Hematopoietic multipotent progenitor cell treated with erythropoietin and hydrocortisone succinate and interleukin-3 and kit ligand, for 8 days (in vitro differentiated cells): ENCODE measurements at places on chromosomes 12 and 14.

- no peak for DNase-seq
Observed at GRCh38 chr12:59657266-59657665, 61.4 kb downstream of the SLC16A7 start.

DNA sequence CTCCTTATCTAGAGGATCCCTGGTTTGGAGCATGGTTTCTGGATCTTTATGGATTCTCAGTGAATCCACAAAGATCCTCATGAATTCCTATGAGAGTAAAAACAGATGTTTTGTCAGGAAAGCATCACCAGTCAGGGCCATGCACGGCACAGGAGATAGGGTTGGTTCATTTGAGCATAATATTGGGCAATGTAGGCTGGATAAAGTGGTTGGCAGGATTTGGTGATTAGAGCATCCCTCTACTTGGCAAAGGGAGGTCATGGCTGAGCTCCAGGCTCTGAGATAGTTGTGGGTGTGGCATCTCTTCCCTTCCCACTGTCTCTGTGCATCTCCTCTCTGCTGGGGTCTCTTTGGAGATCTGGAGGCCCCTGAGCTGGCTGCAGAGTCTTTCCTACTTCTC lies 149.8 kb downstream of the DACT1 start:
- DNase-seq = no peak

- DNase-seq = peak; percentile 28
Observed at GRCh38 chr14:105168496-105168978, at the start of gene JAG2. TSS of gene JAG2 (minus strand) at chr14:105168776. CDS start at chr14:105168420, 356 bp downstream.

GRCh38 chr12:119615518-119616475 lies 22.2 kb downstream of the TMEM233 start:
- DNase-seq = no peak

DNA sequence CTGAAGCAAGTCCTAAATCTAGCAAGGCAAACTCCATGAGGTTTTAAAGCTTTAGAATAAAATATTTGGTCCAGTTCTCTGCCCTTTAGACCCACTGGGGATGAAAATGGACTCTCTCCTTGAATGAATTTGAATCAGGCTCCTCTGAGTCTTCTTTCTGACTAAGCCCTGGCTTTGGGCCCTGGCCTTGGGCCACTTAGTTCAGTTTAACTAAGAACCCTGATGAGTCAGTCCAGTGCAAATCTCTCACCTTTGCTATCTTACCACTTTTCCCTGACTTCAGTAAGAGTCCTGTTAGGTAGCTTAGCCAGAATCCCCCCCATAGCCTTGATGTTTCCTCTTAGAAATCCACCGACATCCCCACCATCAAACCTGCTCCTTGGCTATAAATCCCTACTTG lies 427.5 kb downstream of the SNAPC1 start:
- no peak for DNase-seq

- no peak for DNase-seq
Observed at GRCh38 chr12:98737322-98737712, 92.2 kb downstream of the APAF1 start.

DNA sequence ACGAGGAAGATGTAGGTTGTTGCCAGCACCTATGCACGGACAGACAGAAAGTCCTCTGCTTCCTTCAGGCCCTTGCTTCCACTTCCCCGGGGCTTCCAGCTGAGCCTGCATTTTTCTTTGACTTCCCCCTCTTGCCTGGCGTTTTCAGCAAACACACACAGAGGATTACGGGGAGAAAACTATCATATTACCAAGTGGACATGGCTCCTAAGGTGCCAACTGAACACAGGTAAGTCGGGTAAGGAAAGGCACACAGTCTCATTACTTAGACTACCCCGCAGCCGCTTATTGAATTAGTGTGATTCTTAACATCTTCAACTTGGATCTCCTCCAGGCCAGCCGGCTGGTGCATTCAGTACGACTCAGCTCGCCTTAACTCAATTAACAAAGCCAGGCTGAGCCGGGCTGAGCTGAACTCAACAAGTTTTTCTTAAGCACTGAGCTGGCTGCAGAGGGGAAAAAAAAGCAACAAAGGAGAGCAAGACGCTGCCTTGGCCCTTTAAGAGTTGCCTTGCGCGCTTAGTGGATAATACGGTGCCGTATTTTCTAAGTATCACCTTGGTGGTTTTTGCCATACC lies 19.2 kb upstream of the MAP1LC3B2 start:
- DNase-seq = no peak

DNA sequence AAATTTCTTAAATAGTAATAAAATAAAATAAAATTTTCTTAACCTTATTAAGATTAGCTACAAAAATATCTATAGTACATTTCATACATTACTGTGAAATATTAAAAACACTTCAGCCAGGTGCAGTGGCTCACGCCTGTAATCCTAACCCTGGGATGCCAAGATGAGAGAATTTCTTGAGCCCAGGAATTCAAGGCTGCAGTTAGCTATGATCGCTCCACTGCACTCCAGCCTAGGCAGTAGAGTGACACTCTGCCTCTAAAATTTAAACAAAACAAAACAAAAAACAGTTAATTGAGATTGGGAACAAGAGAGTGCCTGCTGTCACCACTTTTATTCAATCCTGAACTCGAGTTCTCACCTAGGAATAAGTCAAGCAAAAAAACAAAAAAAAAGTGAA lies 95.0 kb upstream of the CPNE8 start:
- no peak for DNase-seq

DNA sequence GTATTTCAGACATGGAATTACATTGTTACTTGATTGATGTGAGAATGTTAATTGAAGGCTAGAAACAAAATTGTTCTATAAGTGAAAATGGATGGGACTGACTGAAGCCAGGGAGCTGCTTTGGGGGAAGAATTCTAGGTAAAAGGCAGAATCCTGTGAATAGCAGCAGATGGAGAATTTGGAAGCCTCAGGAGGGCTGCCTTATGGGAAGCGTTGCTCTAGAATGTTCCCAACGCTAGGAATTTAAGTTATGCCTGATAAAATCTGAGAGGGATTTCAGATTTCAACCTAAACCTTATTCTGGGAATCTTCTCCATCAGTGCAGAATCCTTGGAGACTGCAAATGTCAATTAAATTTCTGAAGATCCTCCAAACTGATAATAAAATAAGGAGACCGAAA lies 858.2 kb upstream of the FLRT2 start:
- no peak for DNase-seq

DNA sequence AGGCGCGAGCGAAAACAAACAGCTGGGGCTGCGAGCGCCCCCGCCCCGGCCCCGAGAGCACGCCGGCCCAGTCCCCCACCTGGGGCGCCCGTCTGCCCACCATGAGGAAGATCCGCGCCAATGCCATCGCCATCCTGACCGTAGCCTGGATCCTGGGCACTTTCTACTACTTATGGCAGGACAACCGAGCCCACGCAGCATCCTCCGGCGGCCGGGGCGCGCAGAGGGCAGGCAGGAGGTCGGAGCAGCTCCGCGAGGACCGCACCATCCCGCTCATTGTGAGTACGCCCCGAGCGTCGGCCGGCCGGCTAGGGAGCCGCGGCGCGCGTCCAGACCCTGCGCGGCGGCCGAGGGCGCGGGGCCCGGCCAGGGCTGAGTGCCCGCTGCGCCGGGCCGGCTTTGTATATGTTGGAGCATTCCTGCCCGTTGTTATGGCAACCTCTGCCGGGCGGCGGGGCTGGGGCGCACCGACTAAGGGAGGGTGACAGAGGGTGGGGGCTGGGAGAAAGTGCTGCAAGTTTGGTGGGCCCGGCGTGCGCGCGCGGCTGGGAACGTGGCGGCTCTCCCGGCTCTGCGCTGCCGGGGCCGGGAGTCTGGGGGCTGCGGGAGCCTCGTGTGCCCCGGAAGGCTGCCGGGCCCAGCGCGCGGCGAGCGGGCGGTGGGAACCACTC lies 367 bp downstream of the GALNT16 start:
- no peak for DNase-seq

GRCh38 chr12:16389594-16389993 lies 42.1 kb downstream of the MGST1 start:
- no peak for DNase-seq

- DNase-seq = no peak
Observed at GRCh38 chr12:99343960-99344359, 303.6 kb upstream of the GARIN6 start.

- no peak for DNase-seq
Observed at GRCh38 chr12:11906286-11906935, 164.3 kb upstream of the BCL2L14 start.

DNA sequence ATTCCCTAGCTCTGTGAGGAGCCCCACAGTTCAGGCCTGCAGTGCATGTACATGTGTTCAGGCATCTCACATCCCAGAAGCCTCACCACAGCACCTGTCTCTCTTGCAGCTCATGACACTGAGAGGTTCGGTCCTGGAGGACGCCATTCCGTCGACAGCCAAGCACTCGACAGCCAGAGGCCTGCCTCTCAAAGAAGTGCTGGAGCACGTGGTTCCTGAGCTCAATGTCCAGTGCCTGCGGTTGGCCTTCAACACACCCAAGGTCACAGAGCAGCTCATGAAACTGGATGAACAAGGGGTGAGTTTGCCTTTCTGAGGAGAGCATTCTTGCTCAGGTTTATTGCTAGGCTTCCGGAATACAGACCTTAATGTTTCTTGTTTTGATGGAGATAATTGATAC lies 308.3 kb upstream of the RGS6 start:
- DNase-seq = no peak

GRCh38 chr12:52372216-52373154 lies 5.2 kb upstream of the KRT85 start:
- peak; percentile 55 for DNase-seq

DNA sequence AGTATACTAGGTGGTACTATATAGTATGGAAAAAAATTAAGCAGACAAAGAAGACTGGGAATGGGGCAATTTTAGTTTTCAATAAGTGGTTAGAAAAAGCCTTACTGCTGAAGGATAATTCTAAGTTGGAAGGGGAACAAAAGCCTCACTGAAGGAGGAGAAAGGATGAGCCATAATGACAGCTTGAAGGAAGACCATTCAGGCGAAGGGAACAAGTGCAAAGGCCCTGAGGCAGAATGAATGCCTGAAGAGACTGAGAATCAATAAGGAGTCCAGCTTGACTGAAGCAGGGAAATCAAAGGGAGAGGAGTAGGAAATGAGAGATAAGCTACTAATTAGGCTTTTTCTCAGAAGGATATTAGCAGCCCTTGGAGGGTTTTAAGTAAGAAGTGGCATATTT lies 28.5 kb downstream of the PPP1R13B start:
- no peak for DNase-seq
